ENCODE measurements at places on chromosomes 5 and 9.

- peak; percentile 91 for DNase-seq
Observed at GRCh38 chr9:120842685-120843485, at the start of gene PSMD5. PSMD5 (minus strand) TSS chr9:120842922; CDS start chr9:120842909, 13 bp downstream.

- DNase-seq: peak; percentile 19
Observed at GRCh38 chr5:173204185-173204979, 30.6 kb downstream of the NKX2-5 start.

DNA sequence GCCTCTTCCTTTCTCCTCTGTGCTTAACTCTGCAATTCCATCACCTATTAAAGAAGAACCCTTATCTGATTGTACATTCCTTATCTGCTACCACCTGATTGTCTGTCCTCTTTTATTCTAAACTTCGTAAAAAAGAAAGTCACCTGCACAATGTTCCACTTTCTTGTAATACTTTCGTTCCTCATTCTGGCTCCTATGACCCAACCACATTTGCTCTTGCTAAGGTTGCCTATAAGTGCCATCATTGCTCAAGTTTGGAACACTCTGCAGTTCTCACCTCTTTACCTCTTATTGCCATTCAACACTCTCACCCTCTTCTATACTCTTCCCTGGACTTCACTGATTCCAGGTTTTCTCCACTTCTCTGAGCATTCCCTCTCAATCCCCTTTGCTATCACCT, 10.1 kb downstream of the TAF1L start:
- DNase-seq: no peak

GRCh38 chr9:99030092-99030511, 74.8 kb upstream of the TGFBR1 start:
- no peak for DNase-seq

- DNase-seq: no peak
Observed at GRCh38 chr5:56357426-56357825, 124.3 kb upstream of the ANKRD55 start.

All from CD4-positive, alpha-beta T cell treated with Interleukin-17A for 4 hours (primary cell).